GM19239 (cell line): ENCODE measurements at places on chromosomes 5 and 9.

GRCh38 chr9:136599074-136599531 is 53.3 kb upstream of the NOTCH1 start:
- DNase-seq, result no peak

DNA sequence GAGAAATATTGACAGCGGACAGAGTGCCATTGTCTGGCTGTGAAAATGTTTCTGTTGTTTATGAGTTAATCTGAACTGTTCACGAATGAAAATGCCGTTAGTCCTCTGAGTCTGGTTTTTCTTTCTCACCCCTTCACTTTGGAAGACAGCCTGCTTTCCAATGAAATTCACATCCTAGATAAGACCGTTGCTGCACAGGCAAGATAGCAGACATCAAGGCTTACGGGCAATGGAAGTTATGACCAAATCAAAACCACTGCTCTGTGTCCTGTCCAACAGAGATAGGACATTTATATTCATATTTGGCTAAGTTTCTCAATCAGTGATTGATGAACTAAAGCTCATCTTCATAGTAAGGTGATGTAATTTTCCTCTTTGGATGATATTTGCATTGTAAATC is 180.0 kb upstream of the DMAC1 start:
- no peak for DNase-seq

GRCh38 chr9:72351538-72352453 is 13.2 kb downstream of the ZFAND5 start:
- DNase-seq, result no peak

DNA sequence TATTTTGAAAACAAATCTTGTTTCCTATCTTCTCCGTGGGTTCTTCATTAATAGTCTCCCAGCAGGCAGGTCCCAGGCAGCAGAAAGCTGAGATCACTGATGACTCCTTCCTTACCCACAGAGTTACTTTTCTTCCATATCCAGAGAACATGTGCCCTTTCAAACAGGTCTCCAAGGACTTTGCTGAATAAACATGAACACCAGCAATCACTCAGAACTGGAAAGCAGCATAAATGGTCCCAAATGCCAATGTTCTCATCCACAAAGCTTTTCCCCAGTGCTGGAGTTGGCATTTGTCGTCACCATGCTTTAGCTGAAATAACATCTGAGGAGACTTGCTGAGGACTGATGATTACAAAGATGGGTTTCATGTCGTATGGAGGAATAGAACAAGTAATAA is 134.0 kb downstream of the YIPF5 start:
- no peak for DNase-seq

- no peak for DNase-seq
Observed at GRCh38 chr5:116645627-116646026, 71.0 kb upstream of the SEMA6A start.

GRCh38 chr9:137435980-137436760 is 5.0 kb downstream of the ENTPD8 start:
- no peak for DNase-seq

- no peak for DNase-seq
Observed at GRCh38 chr5:119353686-119354366, 2.0 kb upstream of the TNFAIP8 start.

DNA sequence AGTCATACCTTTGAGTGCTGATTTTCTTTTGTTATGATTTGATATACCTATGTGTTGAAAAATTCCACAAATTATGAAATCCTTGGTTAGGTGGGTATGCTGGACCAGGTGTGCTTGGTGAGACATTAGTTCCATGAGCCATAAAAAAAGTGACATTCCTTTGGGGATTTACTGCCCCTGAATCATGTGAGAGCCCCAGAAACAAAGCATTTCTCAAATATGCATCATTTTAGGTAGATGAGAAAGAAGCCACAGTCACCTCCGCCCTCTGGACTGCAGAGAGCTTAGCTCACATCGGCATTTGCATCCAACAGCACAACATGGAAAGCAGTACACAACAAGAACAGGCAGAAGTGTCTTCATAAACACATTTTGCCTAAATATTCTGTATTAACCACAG is 55.3 kb downstream of the DAP start:
- no peak for DNase-seq

DNA sequence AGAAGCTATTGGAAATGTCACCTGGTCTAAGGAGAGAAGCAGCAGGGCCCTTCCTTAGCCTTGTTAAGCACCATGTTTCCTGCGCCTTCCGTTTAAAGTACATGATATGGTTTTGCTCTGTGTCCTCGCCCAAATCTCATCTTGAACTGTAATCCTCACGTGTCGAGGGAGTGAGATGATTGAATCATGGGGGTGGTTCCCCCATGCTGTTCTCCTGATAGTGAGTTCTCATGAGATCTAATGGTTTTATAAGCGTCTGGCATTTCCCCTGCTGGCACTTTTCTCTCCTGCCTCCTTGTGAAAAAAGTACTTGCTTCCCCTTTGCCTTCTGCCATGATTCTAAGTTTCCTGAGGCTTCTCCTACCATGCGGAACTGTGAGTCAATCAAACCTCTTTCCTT is 49.7 kb downstream of the PRDM6 start:
- DNase-seq, result no peak

- DNase-seq, result no peak
Observed at GRCh38 chr5:96344678-96345577, 88.1 kb downstream of the PCSK1 start.

GRCh38 chr5:75706775-75707174 is 10.5 kb downstream of the POC5 start:
- DNase-seq, result no peak

DNA sequence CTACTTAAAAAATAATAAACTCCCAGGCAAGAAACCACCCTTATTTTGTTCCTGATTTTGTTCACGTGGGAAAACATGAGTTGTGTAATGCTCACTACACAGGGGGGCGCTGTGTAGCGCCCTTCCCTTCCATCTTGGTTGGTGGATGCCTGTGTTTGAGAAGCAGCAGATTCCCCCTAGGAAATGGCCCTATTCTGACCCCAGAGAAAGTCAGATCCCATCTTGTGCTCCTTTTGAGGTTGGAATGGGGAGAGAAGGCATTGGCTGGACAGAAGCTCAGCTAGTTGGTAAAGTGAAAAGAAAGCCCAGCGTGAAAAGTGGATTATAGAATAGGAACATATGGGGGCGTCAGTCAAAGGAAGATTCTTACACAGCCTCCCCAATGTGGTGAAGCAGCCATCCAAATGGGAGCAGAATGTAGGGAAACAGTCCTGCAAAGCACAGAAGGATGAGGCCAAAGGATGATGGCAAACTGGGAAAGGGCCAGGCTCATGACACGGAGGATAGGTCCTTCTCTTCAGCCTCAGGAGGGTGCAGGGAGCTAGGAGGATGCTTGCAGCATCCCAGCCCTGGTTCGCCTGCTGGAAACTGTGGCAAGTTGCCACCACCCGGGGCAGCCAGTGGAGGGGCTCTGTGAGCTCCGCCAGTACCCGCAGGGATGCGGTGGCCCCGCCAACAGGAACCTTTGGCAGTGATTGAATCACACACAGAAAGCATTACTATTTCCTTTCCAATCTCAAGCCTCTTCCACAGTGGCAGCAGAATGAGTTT is 314.2 kb upstream of the DAP start:
- DNase-seq, result no peak

DNA sequence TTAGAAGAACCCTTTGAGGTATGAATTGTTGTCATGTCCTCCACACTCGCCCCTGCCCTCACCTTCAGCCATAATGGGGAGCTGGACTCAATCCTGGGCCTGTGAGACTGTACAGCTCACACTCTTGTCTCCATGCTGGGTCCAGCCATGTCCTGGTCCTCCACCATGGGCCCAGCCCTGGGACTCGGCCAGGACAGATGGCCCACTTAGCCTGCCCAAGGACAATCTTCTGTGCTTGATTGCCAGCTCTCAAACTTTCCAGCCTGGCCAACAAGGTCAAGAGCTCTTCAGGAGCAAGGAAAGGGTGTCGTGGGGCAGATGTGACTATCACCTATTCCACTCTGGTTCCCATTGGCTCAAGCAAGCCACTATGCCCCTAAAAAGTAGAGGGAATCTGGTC is 90.8 kb downstream of the HRH2 start:
- no peak for DNase-seq

GRCh38 chr5:44808435-44809214 is at the start of gene MRPS30:
Gene MRPS30, plus strand, starts transcription at chr5:44808947. Its CDS starts 16 bp downstream, at chr5:44808963.
- DNase-seq, result peak; percentile 60

GRCh38 chr5:158639881-158640592 is 459.7 kb downstream of the EBF1 start:
- no peak for DNase-seq

GRCh38 chr5:156411185-156411613 is 84.2 kb downstream of the SGCD start:
- no peak for DNase-seq

- no peak for DNase-seq
Observed at GRCh38 chr5:41935544-41935943, 10.5 kb downstream of the FBXO4 start.

- DNase-seq, result no peak
Observed at GRCh38 chr9:107163370-107163769, 119.7 kb upstream of the RAD23B start.

GRCh38 chr5:99929806-99930135 is 605.4 kb upstream of the FAM174A start:
- DNase-seq, result no peak

DNA sequence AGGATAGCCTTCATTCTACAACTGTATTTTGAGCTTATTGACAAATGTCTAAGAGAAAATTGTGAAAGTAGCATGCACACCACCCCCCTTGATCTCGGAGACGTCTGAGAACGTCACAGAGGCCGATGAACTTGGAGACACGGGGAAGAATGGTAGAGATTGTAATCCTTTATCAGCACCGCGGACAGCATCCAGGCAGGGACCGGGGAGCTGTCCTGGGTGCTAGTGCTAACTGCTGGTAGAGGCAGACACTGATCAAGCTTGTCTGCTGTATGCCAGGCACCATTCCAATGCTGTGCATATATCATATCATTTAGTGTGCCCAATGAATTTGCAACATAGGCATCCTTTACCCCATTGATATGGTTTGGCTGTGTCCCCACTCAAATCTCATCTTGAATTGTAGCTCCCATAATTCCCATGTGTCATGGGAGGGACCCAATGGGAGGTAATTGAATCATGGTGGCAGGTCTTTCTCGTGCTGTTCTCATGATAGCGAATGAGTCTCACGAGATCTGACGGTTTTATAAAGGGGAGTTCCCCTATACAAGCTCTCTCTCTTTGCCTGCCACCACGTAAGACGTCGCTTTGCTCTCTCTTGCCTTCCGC is 98.8 kb downstream of the LHX2 start:
- DNase-seq, result peak; percentile 64

GRCh38 chr5:141602606-141603005 is 16.2 kb downstream of the DIAPH1 start:
- no peak for DNase-seq

- DNase-seq, result no peak
Observed at GRCh38 chr5:159550951-159551350, 220.7 kb upstream of the IL12B start.

DNA sequence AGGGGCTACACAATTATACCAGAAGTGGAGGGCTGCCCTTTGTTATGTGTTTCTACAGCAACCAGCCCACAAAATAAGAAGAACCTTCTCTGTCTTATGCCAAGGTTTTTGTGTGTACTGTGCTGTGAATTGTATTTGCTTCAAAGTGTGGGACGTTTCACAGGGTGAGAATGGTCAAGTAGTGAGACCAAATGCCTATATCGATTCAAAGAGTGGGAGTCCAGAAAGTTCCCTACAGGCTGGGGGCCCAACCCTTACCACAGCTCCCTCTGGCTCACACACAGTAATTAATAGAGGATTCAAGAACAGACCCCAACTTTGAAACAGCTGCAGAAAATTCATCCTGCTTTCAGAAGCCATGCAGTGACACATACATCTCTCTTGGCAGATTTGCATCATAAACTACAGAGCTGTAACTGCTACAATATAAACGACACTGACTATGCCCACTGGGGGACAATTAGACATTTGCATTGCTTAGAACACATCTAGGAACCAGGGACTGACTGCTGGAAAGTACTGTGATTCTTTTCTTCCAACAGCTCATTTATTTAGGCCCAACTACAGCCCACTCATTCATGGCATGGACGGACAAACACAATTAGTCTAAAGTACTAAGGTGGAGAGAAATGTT is 12.8 kb downstream of the ENC1 start:
- no peak for DNase-seq

- no peak for DNase-seq
Observed at GRCh38 chr9:99026956-99027298, 78.0 kb upstream of the TGFBR1 start.

- DNase-seq, result no peak
Observed at GRCh38 chr5:105905392-105905791, 1765.3 kb downstream of the EFNA5 start.

GRCh38 chr5:62640446-62640845 is 61.8 kb downstream of the LRRC70 start:
- DNase-seq, result no peak

DNA sequence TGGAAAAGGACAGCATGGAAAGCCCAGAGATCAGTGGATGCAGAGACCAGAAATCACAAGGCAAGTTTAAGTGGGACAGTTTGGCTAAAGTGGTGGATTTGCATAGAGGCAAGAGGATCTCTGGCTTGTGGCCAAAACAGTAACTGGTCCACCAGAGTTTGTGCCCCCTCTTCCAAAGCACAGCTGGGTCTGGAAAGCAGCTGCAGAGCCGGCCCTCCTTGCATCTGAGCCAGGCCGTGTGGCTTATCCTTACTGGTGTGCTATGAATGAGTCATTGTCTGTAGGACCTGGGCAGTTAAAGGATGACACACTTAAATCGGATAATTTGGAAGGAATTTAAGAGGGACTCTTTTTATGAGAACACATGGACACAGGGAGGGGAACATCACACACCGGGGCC is 146.6 kb downstream of the PIP5K1B start:
- DNase-seq, result no peak

DNA sequence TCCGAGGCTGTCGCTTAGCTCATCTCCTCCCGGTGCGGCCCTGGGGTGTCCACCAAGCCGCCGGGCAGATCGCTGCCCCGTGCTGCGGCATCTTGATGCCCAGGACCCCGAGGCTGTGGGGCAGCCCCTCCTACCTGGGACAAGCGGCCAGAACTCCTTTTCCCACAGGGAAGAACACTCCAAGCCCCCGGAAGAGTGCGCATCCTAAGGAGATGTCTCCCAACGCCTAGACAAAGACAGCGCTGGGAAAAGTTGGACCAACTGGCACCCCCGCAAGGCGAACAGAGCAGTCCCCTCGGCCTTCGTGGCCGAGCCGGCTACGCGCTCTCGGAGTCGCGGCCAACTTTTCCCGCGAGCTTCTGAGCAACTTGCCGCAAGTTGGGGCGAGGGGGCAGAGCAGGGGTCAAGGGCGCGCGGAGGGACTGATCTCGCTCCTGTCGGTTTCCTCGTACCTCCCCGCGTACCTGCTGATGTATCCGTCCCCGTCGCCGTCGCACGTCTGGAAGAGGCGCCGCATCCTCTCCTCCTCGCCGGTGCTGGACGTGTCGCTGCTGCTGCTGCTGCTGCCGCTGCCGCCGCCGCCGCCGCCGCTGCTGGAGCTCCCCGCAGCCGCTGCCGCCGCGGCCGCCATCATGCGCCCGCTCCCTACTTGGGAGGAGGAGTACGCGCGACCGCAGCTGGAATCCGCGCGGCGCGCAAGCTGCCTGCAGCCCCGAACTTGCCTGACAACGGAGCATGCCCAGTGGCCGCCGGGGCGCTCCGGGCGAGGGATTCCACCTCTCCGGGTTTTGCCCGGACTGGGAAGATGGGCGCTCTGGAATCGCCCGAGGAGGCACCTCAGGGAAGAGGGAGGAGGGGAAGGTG is at the start of gene MCC:
Gene MCC, minus strand, starts transcription at position 673 of the 864 bp plus-strand sequence.
- DNase-seq, result peak; percentile 17
